H1 (cell line): ENCODE measurements at places on chromosomes 2 and 18.

DNA sequence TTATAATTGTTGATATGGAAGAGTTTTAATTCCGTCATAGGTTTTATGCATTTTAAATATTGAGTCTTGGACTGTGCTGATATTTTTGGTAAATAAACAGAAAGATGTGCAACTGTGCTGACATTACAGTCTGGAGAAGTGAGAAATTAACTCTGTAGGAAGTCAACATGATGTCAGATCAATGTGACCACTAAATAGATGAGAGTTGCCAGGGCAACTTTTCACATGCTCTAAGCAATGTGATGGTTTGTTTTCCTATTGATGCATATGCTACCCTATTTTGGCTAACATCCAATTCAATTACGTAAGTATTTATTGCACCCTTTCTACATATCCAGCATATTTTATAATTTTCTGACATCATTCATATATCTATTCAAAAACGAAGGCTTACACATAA is 1109.3 kb downstream of the TSN start:
- DNase-seq, result no peak

DNA sequence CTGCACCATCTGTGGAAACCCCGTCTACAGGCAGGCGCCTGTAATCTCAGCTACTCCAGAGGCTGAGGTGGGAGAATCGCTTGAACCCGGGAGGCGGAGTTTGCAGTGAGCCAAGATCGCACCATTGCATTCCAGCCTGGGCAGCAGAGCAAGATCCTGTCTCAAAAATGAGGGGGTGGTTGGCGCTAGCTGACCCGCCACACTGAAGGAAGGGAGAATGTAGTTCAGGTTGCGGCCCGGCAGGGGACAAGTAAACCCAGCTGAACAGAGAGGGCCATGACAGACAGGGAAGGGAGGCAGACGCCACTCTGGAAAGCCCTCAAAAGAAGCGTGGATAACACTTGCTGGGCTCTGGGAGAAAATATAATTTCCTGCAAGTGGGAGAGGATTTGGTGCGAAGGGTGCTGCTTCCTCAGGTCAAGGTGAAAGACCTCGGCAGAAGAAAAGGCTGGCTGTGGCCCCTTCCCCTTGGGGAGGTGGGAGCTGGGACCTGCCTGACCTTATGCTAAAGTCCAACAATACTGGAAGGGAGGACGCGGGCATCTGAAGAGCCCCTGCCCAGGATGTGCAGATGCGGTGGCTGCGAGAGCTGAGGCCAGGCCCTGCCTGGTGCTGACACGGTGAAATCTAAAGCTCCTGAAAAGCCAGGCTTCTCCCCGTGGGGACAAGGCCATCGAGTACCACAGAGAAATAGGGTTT is 3.7 kb upstream of the SFT2D3 start:
- DNase-seq, result no peak

- no peak for DNase-seq
Observed at GRCh38 chr2:74414881-74415761, 6.3 kb downstream of the C2orf81 start.

DNA sequence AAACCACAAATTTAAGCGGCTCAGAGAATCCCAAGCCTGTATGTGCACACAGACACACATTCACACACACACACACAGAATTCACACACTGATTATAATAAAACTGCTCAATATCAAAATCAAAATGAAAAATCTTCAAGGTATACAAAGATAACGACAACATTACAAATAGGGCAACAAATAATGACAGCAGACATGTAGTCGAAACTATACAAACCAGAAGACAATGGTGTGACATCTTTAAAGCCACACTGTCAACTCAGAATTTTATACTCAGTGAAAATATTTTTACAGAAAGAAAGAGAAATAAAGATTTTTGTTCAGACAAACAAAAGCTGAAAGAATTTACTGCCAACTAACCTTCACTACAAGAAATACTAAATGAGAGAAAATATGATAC is 333.4 kb downstream of the INSIG2 start:
- no peak for DNase-seq

DNA sequence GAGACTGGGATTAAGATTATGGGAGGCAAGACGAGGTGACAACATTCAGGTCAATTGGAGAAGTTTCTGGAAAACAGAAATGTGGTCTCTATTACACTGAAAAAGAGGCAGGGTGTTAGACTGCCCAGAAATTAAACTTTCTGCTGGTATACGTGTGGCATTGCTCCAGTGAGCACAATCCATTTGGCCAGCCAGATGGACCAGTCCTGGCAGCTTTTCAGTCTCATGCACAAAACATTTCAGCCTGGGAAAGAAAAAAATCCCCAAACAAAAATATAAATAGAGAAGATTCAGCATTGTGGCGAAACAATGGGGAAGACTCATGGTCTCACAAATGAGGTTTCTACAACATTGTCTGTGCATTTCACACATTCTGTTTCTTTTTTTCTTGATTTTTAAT is 113.9 kb downstream of the HNMT start:
- no peak for DNase-seq

DNA sequence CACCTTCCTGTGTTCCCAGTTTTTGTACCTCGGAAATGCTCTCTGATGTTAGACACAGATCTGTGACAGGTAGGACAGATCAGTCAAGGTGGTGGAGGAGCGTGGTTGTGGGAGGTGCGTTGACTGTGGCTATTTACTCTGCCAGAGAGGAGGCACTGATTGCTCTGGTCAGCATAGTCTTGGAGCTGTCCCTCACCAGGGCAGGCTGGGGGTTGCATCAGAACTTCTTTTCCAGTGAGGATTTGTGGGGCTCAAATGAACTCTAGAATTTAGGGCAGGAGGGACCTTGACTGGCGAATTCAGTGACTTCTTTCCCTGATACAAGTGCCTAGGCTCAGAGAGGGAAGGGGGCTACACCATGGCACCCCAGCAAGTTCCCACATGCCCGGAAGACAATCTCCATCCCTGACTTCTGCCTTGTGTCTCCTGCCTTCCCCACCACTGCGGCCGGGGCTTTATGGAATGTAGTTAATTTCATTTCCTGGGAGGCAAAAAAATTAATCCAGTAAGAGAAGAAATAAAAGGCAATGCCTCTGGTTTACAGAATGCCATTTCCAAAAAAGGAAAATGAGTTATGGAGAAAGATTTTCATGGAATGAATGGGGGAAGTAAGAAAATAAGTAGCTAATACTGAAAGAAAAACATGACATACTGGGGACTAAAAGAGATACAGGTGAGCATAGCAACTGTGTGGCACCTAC is 26.1 kb downstream of the NIFK start:
- DNase-seq, result no peak

DNA sequence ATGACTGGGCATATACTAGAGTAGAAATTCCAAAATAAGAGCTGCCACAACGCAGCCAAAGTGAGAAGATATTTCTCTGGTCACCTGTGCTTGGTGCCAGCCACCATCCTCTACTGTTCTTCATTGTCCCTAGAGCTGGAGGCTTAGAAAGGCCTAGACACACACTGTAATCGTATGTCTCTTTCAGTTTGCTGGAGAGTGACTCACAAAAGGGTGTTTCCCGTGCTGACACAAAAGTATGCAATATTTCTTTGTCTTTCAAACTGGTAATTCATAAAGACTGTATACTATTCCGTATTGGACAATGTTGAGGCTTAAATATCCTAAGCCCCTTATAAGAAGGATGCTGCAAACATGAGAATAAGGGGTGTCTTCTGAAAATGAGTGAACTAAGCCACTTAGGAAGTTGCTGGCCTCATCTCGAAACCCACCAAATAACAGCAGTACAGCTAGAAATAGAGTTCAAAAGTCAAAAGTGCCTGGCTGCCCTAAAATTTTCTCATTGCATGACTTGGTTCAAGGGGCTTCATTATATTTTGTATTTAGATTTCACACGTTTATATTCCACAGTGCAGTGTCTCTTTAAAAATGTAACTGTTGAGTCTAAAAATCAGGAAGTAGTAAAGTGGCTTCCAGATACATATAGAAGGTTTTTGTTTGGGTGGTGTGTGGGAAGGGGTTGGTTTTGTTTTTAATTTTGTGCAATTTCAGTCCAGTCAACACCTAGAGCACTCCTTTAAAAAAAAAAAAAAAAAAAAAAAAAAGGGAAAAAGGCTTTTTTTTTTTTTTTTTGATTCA is 601.1 kb downstream of the ARHGAP15 start:
- DNase-seq, result no peak
